ENCODE measurements at places on chromosomes 2 and 18. TPM values are rescaled to one million over a fixed set of nuclear protein-coding genes. Genes with fewer than 3 reads are reported as not detected.

PTH2R gene
- 3.3 TPM for total RNA-seq

- no peaks in the 10 kb centered on the region for H3K36me3 ChIP-seq
- H3K4me1 ChIP-seq = no peaks in the 10 kb centered on the region
- no peaks in the 10 kb centered on the region for H3K27me3 ChIP-seq
- no peak overlapping the region for H3K4me3 ChIP-seq
- H3K27ac ChIP-seq = no peak overlapping the region
These were observed 13.5 kb upstream of the XDH start for GRCh38 chr2:31428001-31428418.

ACVR1C gene
- 41.4 TPM for total RNA-seq

- peak overlapping the region; percentile 71 for H3K27ac ChIP-seq
- H3K27me3 ChIP-seq = no peaks in the 10 kb centered on the region
- H3K36me3 ChIP-seq = no peaks in the 10 kb centered on the region
- H3K4me1 ChIP-seq = peaks cover 3% of the 10 kb centered on the region
These were observed 102.4 kb downstream of the TRIB2 start for GRCh38 chr2:12819103-12819475.

DNA sequence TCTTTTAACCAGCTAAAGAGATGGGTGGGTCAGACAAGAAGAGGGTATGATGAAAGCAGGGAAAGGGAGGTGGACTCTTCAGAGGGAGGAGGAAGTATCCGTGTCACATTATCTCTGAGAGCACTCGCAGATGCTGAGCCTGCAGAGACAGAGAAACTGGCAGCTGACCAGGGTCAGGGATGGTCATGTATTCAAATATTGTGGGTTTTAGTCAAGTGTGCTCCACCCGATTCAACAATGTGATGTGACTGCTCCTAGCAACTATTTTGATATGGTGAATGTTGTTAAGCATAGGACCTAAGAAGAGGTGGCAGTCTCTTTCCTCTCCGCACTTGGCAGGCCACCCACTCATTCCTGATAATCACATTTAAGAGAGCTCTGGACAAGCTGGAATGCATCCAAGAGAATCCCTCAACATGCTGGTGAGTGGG lies 1.3 kb upstream of the CLIP4 start:
- H3K27me3 ChIP-seq = no peaks in the 10 kb centered on the region
- H3K27ac ChIP-seq = peak overlapping the region; percentile 98

Measured in breast epithelium (tissue), 4 donors.